ENCODE measurements at places on chromosomes 12 and 14.

- no peak for DNase-seq
Measured at GRCh38 chr12:105071981-105072380, 12.3 kb downstream of the ALDH1L2 start.

GRCh38 chr12:28294300-28294699 lies 104.0 kb downstream of the CCDC91 start:
- no peak for DNase-seq

GRCh38 chr14:65664436-65664835 lies 251.9 kb downstream of the FUT8 start:
- DNase-seq = no peak

DNA sequence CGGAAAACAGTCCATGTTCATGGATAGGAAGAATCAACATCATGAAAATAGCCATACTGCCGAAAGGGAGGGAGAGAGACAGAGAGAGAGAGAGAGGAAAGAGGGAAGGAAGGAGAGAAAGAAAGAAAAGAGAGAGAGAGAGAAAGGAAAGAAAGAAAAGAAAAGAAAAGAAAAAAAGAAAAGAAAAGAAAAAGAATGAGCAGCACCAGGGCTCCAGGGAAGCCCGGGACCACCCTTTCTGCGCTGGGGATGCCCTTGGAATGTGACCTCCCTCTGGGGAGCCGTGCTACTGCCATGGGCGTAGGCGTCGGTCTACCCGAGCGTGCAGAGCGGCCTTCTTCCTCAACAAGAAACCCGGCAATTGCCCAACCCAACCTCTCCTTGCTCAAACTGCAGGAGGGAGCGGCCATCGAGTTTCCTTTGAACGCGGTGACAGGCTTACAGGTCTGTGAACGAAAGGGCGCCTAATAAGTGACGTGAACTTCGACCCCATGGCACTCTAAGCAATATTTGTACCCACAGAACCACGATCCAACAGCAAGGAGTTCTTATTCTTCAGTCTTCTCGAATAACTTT lies 16.9 kb downstream of the OR6S1 start:
- no peak for DNase-seq

- DNase-seq = no peak
Measured at GRCh38 chr14:58832095-58832521, 194.3 kb downstream of the DACT1 start.

- no peak for DNase-seq
Measured at GRCh38 chr12:52203079-52203921, 11.5 kb upstream of the KRT80 start.

- no peak for DNase-seq
Measured at GRCh38 chr12:122040579-122041386, 19.1 kb downstream of the BCL7A start.

DNA sequence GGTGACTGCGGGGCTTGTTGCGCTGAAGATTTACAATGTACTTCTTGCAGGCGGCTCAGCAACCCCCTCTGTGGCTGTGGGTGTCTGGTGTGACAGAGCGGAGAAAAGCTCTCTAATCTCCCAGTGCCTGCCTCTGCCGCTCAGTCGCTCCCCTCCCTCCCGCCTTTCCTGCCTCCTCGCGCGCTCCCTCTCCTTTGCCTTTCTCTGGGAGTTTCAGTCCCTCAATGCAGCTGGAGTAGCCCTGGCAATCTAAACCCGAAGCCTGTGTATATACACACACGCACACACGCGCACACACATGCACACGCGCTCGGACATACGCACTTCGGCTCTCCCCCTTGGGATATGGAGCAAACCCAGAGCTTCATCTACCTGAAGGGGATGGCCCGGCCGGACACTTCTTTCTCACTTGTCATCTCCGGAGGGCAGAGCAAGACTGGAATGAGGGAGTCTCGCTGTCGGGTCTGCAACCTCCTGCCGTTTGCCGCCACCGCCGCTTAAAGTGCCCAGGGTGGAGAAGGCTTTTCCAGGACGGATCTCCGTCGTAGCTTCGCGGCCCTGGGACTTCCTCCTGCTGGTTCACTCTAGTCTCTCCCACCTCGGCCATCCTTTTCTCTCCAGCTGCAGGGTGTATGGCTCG lies 599 bp upstream of the TRHDE start:
- DNase-seq = peak; percentile 58

DNA sequence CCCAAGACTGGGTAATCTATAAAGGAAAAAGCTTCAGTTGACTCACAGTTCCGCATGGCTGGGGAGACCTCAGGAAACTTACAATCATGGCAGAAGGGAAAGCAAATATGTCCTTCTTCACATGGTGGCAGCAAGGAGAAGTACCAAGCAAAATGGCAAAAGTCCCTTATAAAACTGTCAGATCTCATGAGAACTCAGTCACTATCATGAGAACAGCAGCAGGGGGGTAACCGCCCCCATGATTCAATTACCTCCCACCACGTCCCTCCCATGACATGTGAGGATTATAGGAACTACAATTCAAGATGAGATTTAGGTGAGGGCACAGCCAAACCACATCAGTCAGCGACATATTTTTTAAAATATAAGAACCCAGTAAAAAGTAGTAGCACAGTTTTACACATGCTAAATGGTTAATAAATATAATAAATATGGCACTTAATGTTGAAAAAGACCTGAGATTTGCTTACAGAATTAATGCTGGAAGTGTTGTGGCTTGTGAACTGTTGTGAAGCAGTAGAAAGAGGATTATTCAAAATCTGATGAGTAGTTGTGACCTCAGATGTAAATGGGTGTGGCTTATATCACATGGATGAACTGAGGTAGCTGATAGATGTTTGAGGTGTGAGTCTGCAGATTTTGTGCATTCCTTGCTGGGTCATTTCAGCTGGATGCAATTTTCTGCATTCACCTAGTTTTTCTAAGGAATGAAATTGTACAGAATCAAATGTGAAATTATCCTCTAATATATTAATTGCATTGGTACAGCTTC lies 46.9 kb upstream of the CHPT1 start:
- no peak for DNase-seq

GRCh38 chr12:14795028-14795448 lies 8.2 kb downstream of the WBP11 start:
- no peak for DNase-seq

- DNase-seq = no peak
Measured at GRCh38 chr14:42459171-42459685, 852.6 kb downstream of the LRFN5 start.

GRCh38 chr14:105178868-105179140 lies 2.3 kb downstream of the NUDT14 start:
- no peak for DNase-seq

DNA sequence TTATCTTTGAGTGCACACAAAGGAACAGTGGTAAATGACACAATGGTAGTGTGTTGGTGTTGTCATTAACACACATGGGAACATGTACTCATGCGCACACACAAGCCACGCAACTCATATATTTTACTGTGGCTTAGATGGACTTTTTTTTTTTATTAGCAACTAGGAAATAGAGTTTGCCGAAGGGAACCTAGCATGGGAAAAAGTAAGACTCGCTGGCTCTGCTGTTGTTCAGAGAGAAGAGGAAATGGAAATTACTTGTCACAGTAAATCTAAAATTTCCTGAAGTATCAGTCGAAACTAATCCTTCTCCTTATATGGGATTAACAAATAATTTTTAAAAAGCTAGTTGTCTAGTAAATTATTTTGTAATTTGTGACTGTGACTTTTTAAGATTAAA lies 33.7 kb upstream of the IL22 start:
- no peak for DNase-seq

- DNase-seq = no peak
Measured at GRCh38 chr12:75099210-75099609, 110.4 kb downstream of the KCNC2 start.

DNA sequence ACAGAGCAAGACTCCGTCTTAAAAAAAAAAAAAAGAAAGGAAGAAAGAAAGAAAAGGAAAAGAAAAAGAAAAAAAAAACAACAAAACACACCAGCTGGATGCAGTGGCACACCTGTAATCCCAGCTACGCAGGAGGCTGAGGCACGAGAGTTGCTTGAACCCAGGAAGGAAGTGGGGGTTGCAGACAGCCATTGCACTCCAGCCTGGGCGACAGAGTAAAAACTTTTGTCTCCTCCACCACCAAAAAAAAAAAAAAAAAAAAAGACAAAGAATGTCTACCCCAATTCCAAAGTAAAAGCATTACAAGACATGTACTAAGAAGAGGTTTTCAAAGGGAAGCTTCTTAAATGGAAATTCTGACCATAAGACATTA lies 53.4 kb downstream of the HNRNPC start:
- no peak for DNase-seq

DNA sequence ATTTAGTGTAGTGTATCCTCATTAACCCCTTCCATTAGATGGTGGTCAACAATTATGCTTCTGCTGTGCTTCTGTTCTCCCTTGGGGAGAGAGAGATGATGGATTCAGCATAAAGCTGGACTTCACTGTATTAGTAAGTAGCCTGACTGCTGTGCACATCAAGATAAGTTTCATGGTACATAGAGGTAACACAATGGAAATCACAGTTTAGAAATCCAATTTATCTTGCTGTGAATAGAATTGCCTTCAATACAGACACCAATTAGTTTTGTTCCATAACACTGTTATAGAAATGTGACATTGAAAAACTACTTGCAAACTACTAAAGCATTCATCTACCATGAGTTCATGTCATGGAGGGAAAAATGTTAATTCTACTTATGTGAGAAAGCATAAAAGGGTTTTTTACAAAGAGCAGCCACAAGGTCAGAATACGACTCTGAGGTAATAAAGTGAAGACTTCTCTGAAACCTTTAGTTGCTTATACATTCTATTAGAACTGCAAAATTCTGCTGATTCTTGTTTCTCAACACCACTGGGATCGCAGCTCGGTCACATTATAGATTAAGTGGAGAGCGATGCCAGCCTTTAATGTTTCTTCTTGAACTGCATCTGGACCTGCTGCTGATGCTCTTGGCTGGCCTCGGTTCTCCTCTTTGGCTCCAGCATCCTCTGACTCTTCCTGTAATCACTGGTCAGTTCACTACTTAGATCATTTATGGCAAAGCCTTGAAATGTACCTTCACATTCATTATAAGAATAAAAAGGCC lies 190.8 kb downstream of the ATP23 start:
- no peak for DNase-seq

DNA sequence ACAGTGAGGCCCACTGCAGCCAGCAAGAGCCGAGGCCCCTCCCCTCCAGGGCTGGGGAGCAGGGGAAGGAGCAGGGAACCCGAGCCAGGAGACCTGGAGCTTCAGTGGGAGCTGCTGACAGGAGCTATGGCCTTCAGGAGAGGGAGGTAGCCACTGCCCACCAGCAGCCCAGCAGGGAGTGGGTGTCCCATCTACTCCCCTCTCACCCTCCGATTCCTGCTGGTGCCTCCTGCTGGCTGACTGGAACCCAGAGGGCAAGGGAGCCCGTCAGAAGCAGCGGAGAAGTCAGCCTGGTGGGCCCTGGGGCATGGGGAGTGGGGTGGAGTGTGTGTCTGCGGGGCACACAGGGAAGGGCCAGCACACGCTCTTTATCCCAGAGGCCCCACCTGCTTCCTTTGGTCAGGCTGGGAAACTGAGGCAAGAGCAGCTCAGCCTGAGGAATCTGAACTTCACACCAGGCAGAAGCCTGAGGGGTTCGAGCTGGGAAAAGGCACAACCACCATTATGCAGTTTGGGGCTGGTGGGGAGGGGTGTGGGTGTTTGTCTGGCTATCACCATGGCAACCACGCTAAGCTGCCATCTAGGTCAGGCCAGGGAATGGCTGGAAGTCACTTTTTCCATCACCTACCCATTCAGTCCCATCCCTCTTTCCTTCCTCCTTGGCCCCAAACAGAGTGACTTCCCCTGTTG lies 36.8 kb upstream of the PLEKHG6 start:
- DNase-seq = no peak

DNA sequence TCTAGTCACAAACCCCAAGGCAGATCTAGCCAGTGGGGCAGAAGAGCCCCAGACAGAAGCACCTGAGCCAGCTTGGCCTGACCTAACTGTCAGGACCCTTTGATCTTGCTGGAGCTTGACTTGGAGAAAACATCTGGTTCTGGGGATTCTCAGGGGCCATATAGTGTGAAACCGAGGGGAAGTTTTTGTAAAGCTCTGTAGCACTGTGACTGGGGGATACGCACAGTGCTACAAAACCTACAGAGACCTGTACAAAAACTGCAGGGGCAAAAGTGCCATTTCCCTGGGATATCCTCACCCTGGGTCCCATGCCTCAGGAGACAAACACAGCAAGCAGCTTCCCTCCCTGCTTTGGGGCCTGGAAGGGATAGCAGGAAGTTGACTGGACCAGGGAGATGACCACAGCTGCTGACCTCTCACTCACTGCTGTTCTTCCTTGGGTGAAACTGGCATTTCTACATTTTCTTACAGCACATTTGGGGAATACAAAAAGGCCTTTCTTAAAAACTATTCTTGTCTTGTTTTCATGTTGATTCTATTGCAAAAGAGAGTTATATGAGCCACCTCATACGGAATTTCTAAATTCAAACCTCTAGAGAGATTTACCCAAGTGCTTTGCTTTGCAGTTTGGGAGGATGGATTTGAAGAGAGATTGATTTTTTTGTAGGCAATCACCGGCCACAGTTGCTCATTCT lies 140.0 kb downstream of the DAD1 start:
- no peak for DNase-seq

DNA sequence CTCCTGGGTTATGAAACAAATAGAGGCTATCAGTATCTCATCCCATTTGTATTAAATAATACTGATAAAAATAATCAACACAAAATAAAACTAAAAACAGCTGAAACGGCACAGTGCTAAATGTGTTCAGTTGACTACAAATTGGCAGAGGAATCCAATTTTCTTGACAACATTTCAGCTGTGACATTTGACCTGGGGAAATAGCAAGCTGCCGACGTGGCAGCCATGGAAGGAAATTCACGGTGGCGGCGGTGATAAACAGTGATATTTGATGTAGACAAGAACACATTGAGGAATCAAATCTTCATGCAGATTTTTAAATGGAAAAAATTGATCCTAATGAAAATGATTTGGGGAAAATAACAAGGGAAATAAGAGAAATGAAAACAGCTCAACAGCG lies 159.1 kb upstream of the RTL1 start:
- DNase-seq = no peak

DNA sequence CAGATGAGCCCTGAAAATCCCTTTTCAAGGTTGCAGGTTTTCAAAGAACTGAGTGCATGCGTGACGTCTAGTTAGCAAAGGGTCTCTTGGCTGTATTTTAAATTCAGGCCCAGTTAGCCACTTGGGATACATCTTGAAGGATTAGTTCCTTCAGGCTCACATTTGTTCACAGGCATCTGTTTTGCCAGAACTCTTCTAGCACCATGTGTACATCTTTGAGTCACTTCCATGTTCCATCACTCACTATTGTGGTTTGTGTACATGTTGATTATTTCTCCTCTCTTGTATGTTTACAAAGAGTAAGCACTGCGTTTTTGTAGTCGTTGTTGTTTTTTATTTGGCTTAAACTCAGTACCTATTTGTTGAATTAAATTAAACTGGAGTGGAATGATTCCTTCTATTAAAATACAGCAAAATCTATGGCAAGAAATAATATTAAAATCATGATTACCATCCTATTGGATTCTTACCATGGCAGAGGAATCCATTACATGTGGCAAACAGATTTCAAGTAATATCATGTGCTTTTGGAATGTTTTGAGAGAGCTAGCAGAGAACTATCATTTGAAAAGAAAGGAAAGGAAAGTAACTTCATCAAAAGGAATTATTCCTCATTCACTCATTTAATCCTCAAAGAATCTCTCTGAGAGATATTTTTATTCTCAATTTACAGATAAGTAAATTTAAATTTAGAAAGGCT lies 438.9 kb upstream of the FAR2 start:
- no peak for DNase-seq

GRCh38 chr12:107329569-107330324 lies 236.4 kb upstream of the CRY1 start:
- no peak for DNase-seq

Data from anterior cingulate cortex (tissue), 58 donors.